Activated naive CD4-positive, alpha-beta T cell (primary cell): ENCODE measurements at places on chromosomes 7 and 10.

- no peak for DNase-seq
Measured at GRCh38 chr10:44668336-44668735, 242.8 kb upstream of the TMEM72 start.

- DNase-seq: no peak
Measured at GRCh38 chr10:7449063-7449695, 38.3 kb upstream of the SFMBT2 start.

DNA sequence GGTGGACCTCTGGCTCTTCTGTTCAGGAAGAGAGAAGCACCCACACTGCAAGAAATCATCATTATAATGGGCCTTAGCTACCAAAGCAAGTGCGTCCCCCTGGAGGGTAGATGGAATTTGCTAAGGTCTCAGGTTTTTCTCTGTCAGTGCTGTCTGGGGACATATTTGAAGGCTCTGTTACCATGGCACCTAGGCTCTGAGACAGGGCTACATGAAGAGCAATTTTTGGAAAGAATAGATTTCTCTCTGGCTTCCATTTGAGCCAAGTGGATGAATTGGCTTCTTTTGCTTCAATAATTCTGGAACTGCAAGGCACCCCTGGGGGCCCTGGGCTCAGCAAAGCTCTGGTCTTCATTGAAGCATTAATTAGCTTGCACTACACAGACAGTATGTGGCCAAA is 349.1 kb upstream of the GALNT17 start:
- no peak for DNase-seq

- no peak for DNase-seq
Measured at GRCh38 chr7:30412782-30413504, 65.6 kb downstream of the NOD1 start.

DNA sequence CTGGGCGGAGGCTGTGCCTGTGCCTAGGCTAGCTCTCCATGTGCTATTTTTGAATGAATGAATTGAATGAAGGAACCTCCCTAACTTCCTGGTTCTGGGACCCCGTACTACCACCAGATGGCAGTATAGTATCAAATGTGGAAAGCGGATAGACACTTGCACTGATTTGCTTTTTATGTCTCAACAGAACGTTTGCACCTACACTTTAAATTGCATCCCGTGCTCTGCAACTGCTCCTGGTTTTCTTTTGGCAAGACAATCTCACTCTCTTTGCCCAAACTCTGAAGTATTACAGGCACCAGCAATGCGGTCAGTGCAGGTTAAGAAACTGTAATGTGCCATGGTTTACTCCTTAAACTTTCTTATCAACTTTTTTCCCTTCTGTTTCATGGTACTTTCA is 6.5 kb downstream of the FZD8 start:
- DNase-seq: no peak

- no peak for DNase-seq
Measured at GRCh38 chr10:129622736-129623135, 155.7 kb downstream of the MGMT start.

DNA sequence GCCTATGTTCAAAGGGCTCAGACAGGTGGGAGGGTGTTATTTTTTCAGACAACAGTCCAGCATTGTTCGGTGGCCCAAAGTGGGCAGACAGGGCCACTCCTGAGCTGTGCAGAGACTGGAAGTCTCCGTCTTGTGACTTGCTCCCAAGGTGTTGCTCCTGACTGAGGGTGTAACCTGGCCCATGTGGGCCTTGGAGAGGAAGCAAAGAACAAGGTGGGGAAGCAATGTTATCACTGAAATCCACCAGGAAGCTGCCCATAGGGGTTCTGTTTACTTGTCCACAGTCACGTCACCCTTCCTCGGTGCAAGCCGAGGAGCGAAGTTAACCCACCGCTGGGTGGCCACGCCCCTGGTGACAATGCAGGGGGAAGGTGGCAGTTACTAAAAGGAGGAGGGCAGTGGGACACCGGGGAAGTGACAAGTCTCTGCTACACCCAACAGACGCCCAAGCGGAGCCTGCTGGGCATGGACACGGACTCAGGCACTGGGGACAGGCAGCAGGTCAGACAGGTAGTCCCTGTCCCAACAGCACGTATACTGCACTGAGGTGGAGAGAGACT is 311.6 kb upstream of the MKI67 start:
- DNase-seq: no peak

DNA sequence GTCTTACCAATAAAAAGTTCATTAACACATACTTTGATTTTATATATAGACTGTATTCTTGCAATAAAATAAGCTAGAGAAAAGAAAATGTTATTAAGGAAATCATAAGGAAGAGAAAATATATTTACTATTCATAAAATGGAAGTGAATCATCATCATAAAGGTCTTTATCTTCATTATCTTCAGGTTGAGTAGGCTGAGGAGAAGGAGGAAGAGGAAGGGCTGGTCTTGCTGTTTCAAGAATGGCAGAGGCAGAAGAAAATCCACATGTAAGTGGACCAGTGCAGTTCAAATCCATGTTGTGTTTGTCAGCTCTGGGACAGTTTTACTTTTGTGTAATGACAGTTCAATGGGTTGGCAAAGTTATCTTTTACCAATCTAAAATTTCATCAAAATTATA is 609.1 kb upstream of the ANKRD30A start:
- no peak for DNase-seq

DNA sequence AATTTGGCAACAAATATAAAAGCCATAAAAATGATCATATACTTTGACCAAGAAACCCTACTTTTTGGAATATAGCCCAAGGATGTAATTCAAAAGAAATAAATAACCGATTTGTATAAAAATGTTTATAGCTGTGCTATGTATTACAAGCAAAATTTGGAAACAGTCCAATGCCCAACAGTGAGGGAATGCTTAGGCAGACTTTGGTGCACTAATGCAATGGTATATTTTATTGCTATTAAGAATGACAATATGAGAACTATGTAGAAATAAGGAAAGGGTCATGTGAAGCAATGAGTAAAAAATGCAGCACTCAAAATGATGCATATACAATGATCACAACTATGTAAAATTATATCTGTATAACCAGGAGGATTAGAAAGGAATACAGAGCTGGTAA is 273.8 kb upstream of the HPS1 start:
- no peak for DNase-seq

DNA sequence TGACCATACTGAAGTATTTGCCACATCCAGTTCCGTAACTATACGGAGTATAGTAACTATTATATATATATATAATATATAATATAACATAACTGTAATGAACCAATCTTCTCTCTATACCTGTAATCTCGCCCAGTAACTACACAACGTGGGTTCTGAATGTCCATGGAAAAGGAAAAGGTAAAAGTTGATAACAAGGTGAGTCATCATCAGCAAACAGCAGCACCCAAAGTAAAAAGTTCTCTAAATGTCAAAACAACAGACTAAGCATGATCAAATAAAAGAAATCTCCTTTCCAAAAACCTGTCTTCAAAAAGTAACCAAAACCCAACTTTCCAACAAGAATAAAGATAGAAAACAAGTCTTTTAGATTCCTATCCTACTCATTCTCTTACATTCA is 42.8 kb downstream of the ELAPOR2 start:
- DNase-seq: no peak

GRCh38 chr7:50317697-50318669 is 13.5 kb downstream of the IKZF1 start:
- DNase-seq: no peak

GRCh38 chr7:4437916-4438315 is 244.2 kb upstream of the FOXK1 start:
- no peak for DNase-seq

DNA sequence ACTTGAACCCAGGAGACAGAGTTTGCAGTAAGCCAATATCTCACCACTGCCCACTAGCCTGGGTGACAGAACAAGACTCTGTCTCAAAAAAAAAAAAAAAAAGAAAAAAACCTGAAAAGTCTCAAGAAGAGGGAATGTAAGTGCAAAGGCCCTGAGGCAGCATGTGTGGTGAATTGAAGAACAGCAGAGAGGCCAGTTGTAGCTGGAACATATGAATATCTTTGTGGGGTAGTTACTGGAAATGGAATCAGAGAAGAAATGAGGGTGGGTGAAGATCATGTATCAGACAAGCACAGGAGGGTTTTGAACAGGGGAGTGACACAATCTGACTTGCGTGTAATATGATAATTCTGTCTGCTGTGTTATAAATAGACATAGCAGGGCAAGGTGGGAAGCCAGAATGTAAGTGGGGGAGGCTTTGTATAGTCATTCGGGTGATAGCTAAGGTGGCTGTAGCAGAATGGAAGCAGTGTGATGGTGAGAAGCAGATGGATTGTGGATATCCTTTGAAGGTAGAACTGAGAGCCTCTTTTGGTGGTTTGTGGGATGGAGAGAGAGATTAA is 45.3 kb upstream of the ITGA8 start:
- DNase-seq: no peak

GRCh38 chr7:111873963-111874690 is 311.8 kb upstream of the IMMP2L start:
- no peak for DNase-seq

GRCh38 chr10:121694966-121695643 is 96.9 kb upstream of the FGFR2 start:
- DNase-seq: no peak

DNA sequence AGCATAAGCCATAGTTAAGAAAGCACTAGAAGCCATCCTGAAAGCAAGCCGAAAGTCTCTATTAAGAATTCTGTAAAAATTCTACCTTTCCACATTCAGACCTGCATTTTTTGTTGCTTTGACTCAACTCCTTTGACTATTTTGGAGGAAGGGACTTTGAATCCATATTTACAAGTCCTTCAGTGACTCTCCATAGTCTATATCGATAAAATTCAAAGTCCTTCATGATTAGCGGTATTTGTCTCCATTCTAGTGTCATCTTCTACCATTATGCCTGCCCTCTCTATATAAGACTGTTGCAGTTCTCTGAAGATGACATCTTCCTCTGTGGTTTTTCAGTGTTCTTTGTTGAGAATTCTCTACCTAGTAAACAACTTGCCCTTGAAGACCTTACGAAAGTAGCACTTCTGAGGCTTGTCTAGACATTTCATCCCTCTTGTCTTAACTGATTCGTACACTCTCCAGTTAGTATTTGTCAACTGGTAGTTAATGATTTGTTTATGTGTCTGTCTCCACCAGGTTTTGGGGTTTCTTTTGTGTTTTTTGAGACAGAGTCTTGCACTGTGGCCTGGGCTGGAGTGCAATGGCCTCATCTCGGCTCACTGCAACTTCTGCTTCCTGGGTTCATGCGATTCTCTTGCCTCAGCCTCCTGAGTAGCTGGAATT is 1.7 kb downstream of the CCSER2 start:
- no peak for DNase-seq
